ENCODE measurements at places on chromosomes 12 and 14. TPM values are rescaled to one million over a fixed set of nuclear protein-coding genes. Genes with fewer than 3 reads are reported as not detected.

The ACSM4 gene
- total RNA-seq, result not detected

The SUDS3 gene
- total RNA-seq, result 38.5 TPM

The TGFB3 gene
- 57.9 TPM for total RNA-seq

The NKX2-1 gene
- 0.26 TPM for total RNA-seq

The SRRM4 gene
- total RNA-seq, result 0.03 TPM

The C12orf50 gene
- 0.12 TPM for total RNA-seq

The LRTM2 gene
- total RNA-seq, result not detected

The CCDC197 gene
- not detected for total RNA-seq

The TPPP2 gene
- total RNA-seq, result 0.81 TPM

The EIF2S3B gene
- 2.6 TPM for total RNA-seq

The CLECL1 gene
- 0.69 TPM for total RNA-seq

The IL22 gene
- total RNA-seq, result not detected

The CACNA2D4 gene
- total RNA-seq, result 8.6 TPM

The ZNF384 gene
- 60.6 TPM for total RNA-seq

The PTPN21 gene
- total RNA-seq, result 33.7 TPM

The SLC6A13 gene
- total RNA-seq, result 0.40 TPM

The HEATR5A gene
- 41.6 TPM for total RNA-seq

The SYNE3 gene
- 9.5 TPM for total RNA-seq

The SIX6 gene
- total RNA-seq, result not detected

The MMP17 gene
- 4.3 TPM for total RNA-seq

The KCNJ8 gene
- total RNA-seq, result 15.0 TPM
